HT1080 (cell line): ENCODE measurements at places on chromosomes 12 and 14. TPM values are rescaled to one million over a fixed set of nuclear protein-coding genes. Genes with fewer than 3 reads are reported as not detected.
A peak's percentile ranks its signal among the peaks of the same experiment; 100 is the strongest.

DNA sequence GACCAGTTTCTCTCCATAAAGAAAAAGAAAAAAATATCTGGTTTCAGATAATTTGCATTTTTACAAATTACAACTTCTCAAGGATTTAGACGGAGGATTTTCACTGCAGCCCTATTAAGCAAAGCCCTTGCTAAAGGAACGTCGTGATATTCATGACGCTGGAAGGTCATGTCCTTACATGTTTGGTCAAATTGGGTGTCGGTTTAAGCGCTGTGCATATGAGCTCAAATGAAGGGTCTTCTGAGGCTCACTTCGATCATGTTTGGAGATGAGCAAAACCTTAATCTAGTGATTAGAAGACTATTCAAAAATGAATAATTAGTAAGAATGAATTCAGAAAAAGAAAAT lies 67.3 kb upstream of the USP15 start:
- no peak for DNase-seq

DNA sequence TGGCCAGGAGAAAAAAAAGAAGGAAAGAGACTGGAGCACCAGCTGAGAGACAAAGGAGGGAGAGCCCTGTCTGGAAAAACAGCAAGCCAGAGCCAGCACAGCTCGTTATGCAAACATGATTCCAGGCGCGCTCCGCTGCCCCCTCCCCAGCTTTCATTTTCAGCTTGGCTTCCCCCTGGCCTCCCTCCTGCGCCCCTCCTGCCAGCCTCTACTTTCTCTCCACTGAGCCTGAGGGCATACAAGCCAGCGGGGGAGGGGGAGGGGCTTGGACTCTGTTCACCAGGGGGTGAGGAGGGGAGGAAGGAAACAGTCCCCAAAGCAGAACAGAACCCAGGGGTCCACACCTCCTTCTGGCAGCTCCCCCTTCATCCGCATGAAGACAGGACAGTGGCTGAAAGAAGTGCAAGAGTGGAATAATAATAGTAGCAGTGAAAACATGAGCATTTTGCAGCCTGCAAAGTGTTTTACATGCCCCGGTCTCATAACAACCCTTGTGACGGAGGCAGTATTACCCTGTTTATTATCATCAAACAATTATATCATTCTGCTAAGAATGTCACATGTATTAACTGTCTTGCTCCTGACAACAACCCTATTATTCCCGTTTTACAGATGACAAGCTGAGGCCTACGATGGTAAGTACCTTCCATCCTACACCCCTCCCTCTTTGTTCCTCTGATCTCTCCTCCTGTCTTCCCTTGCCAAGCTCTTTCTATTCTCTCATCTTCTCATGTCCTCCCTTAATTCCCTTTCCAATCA lies 24.2 kb downstream of the SMUG1 start:
- no peak for DNase-seq

Gene MAP1LC3B2
- 0.53 TPM in 1 of 2 replicates, not detected in the other for total RNA-seq

GRCh38 chr12:1890119-1890703 lies 28.2 kb downstream of the CACNA2D4 start:
- no peak for DNase-seq

- no peak for DNase-seq
Measured at GRCh38 chr12:117514016-117514415, 152.6 kb upstream of the NOS1 start.

DNA sequence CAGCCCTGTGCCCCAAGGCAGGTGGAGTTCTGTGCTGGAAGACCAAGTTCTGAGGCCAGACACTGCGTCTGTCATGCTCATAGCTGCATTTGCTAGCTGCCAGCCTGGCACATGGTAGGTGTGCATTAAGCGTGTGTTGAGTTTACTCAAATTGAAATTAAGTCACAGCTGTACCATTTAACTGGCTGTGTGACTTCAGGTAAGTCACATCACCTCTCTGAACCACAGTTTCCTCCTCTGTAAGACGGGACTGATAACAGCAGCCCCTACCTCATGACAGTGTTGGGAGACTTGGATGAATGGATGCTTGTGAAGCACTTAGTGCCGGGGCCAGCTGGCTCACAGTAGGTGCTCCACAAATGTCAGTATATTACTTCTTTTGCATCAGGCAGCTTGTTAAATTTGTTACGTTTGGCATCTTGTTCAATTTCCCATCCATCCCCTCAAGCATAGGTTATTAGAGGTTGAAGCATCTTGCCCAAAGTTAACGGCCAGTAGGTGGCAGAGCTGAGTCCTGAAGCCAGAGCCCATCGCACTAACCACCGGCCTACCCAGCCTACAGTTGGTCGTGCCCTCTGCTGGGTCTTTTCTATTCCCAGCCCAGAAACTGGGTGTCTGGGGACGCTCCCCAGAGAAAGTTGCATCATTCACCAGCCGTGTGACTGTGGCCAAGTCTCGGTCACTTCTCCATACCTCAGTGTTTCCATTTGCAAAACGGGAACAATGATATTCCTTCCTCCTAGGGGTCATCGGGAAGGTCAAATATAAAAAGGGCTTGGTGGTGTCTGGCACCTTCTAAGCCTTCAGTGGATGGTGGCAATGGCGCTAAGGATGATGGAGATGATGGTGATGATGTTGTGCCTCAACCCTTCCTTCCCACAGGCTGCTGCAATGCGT lies 4.5 kb downstream of the DAO start:
- DNase-seq, result peak; percentile 28

Gene GLIPR1L1
- not detected in 2 replicates for total RNA-seq

DNA sequence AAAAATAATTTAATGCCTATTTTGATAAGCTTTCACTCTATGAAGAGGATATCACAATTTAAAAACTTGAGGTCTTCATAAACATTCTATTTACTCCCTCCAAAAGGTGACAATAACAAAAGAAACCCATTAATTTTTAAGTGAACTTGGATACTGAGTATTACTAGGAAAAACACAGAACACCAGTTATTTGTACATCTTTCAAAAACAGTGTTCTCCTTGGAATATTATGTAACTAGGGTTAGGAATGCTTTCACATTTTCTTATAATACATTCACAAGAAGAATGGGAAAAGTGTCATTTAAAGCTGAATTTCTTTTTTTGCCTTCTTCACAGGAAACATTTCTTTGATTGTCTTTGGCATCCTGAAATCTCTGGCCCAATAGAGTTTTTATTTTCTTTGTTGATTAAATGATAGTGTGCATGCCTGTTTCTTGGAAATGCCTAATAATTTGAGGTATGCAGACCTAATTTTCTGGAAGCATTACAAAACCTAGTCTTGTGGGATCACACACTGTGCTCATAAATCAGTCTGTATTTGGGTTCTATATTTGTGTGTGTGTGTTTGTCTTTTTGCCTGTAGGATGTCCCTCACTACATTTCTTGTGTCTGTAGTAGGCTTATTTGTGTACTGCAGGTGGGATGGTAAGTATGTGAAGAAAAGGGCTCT lies 76.5 kb downstream of the WNK1 start:
- no peak for DNase-seq

DNA sequence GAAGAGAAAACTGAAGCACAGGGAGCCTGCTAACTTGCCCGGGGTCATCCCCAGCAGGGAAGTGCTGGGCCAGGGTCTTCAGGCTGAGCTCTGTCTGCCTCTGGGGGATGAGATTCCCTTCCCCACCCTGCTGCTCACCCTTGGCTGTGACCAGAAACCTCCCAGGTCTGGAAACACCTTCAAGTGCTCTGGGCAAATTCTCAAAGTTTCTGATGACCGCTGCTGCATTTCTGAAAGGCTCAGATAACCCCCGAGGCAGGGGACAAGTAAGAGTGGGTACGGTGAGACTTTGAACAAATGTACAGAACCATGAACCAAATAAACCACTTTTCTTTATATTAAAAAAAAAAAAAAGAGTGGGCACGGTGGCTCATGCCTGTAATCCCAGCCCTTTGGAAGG lies 41.3 kb downstream of the LTBP2 start:
- no peak for DNase-seq

GRCh38 chr12:119589097-119589496 lies 4.5 kb upstream of the TMEM233 start:
- DNase-seq, result no peak

- no peak for DNase-seq
Measured at GRCh38 chr12:100356644-100357223, at the start of gene SLC17A8. Gene SLC17A8, plus strand, starts transcription at chr12:100357074. Its CDS starts 318 bp downstream, at chr12:100357392.

Gene POTEG
- 2.0 and 2.2 TPM in 2 replicates for total RNA-seq

DNA sequence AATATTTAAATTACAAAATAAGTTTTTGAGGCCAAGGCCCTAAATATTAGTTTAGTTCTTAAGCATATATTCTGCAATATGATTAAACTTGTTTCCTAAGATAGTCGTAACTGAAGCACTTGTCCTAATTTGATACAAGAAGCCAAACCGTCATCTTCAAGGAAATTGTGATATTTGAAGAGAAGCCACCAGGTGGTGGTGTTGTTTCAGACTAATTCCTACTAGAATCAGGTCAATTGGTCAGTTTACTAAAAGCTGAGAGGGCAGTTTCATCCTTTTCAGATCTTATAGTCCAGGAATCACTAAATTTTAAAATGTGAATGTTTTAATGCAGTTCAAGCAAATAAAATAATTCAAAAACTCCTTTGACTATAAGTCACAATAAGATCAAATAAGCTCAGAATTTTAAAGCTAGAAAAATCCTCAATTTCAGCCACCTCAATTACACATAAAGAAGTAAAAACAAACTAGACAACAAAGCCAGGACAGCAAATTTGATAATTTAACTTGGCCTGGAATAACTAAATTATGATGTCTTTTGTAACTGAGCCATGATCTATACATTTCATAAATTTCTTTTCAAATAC lies 7.1 kb upstream of the ARL1 start:
- peak; percentile 51 for DNase-seq

DNA sequence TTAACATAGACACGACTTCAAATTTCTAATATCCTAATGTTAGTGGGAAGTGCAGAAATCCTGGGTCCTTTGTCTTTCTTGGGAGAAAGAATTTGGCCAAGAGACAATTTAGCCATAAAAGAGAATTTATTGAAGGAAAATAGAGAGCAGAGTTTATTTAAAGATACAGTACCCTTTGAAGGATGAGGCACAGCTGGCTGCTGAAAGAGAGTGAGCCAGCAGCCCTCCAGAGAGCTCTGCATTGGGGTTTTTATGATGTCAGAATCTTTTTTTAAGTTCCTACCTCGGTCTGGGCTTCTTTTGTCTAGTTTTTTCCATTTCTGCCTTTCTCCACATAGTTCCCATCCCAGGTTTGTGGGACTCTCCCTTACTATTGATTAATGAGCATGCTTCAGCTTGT lies 37.5 kb downstream of the CCER1 start:
- no peak for DNase-seq

Gene SIRT4
- total RNA-seq, result 0.40 and 1.6 TPM in 2 replicates

- DNase-seq, result peak; percentile 40
Measured at GRCh38 chr14:55585854-55586253, 5.8 kb downstream of the KTN1 start.

Gene RPS6KL1
- total RNA-seq, result not detected in 2 replicates
